ENCODE measurements at places on chromosomes 12 and 14.

DNA sequence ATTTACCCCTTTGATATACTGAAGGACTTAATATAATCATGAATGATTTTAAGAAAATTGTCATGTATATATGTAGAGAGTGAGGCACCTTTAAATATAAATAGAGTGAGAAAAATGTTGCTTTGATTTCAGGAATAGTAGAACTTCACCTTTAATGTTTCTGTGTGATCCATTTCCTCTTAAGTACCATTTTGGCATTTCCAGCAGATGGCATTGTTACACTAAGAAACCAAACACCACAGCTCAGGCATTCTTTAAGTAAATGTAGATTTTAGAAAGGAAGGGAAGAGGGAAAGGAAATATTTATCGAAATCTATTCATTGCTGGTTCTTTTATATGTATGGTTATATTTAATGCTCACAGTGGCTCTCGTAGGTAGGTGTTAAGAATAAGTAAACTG is 556.7 kb upstream of the FBXO33 start:
- DNase-seq = no peak

DNA sequence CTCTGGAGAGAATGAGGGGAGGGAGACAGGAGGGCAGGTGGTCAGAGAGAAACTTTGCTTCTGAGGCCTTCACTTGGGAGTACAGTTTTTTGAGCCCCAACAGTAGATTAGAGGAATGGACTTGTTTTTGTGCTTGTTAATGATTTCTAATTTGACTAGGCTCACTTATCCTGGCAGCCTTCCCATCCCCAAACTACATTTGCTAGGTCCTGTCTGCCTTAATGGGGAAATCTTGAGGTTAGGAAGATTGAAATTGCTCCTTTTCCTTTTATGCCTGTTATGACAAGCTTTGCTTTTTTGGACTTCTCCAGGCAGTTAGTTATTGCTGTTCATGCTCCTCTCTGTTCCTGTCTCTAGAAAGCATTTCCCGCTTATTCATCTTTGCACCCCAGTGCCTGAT is 37.7 kb downstream of the SYNE2 start:
- no peak for DNase-seq

DNA sequence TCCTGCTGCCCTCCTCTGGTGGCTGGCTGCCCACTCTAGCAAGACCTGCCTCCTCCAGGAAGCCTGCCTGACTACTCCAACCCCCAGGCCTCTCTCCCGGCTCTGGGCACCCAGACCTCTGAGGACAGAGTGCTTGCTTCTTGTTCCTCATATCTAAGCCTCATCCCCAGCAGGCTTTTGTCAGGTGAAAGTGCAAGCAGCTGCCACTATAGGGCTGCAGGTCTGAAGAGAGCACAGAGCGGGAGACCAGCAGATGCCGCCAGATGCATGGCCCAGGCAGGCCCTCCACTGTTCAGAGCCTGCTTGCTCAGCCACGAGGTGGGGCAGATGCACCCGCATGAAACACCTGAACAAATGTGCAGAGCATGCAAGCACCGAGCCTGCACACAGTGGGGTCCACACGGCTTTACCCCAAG is 73.0 kb downstream of the SERPINA3 start:
- no peak for DNase-seq

DNA sequence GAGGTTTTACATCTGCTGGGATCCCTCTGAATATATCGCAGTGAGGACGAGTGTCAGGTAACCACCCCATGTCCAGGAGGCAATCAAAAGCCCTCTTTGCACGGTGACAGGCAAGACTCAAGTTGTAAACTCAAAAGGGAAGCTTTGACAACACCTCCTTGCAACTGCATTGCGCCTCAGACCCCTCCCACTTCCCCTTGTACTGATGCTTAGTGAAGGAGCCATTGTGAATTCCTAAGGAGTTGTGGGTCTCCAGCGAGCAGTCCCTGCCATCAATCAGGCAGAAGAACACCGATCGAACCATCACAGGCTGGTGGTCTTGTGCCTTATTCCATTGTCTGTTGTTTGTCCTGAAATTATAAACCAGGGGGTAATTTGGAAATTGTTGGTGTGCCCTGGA is 112.6 kb downstream of the CCDC60 start:
- no peak for DNase-seq

DNA sequence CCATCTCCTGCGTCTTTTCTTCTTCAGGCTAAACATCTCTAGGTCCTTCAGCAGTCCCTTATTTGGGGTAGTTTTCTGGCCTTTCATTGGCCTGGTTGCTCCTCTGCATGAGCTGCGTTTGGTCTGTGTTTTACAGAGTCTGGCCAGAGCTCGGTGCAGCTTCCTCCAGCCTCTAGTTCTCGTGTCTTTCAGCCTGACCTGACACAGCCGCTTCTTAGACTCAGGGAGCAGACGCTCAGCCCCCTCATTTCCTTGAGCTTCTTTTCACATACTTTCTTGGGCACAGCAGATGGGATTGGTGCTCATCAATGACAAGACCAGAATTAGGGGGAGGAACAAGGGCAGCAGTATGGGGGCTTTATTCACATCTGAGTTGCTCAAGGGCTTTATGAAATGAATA is 13.6 kb upstream of the GSG1 start:
- no peak for DNase-seq

DNA sequence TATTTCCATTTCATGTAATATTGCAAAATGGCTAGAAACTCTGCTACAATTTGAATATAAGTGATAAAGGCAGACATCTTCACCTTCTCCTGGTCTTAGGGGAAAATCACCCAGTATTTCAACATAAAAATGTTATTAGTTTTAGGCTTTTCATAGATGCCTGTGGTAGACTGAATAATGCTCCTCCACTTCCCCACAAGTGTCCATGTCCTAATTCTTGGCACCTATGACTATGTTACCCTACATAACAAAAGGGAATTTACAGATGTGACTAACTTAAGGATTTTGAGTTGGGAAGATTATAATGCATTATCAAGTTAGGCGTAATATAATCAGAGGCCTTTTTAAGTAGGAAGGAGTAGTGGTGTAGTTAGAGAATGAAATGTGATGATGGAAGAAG is 196.4 kb downstream of the TMTC3 start:
- DNase-seq = no peak

- no peak for DNase-seq
Observed at GRCh38 chr12:31007153-31007495, 66.5 kb upstream of the DDX11 start.

- no peak for DNase-seq
Observed at GRCh38 chr12:58819345-58819744, 101.0 kb downstream of the LRIG3 start.

- no peak for DNase-seq
Observed at GRCh38 chr12:34402228-34402898, 380.1 kb downstream of the ALG10 start.

GRCh38 chr14:102085948-102086708 is 716 bp downstream of the HSP90AA1 start:
- no peak for DNase-seq

DNA sequence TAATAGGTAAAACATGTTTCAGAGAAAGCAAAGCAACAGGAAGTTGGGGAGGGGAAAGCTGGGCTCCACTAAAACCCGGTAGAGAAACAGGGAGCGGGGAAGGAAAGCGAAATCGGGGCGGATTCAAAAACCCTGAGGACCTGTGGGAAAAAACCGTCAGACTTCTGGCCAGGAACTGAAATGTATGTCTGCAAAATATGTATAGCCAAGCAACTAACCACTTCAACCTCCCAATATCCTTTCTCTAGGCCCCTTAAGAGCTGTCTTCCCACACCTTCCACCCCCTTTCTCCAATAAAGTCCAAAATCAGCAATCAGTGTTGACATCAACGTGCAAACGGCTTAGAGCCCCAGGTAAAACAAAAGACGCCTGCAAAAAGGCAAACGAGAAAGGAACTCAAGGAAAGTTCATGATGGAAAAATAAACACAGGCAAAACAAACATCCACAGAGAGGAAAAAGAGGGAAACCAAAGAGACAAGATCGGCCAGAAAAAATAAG is 32.8 kb downstream of the SIX1 start:
- DNase-seq = no peak

DNA sequence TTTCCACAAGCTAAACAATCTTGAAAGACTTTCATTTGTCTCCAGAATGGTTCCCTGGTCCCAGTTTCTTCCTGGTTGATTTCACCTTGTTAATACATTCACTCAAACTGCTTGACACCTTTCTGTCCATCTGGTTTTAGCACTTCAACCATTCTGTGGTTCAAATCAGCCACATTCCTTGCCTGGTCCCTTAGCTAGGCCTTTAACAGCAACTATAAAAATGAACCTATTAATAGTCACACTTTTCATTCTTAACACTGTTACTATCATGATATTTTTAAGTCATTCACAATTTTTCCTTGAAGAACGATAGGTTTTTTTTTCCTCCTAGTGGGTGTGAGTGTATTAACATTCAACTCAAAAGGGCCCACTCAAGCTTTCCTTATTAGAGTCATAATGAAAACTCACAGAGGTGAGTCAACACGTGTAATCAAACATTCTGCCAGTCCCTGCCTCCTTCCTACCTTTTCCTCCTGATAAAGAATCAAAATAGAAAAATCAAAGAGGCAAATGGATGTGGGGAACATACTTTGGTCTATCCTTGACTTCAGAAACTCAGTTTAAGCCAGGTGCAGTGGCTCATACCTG is 34.4 kb upstream of the CCNT1 start:
- no peak for DNase-seq

GRCh38 chr12:105843986-105844760 is 294.6 kb downstream of the NUAK1 start:
- DNase-seq = no peak

GRCh38 chr12:92077530-92077929 is 68.1 kb downstream of the BTG1 start:
- no peak for DNase-seq

- no peak for DNase-seq
Observed at GRCh38 chr12:25813843-25814242, 144.6 kb upstream of the RASSF8 start.

GRCh38 chr12:94987801-94988200 is 15.7 kb downstream of the NDUFA12 start:
- no peak for DNase-seq

DNA sequence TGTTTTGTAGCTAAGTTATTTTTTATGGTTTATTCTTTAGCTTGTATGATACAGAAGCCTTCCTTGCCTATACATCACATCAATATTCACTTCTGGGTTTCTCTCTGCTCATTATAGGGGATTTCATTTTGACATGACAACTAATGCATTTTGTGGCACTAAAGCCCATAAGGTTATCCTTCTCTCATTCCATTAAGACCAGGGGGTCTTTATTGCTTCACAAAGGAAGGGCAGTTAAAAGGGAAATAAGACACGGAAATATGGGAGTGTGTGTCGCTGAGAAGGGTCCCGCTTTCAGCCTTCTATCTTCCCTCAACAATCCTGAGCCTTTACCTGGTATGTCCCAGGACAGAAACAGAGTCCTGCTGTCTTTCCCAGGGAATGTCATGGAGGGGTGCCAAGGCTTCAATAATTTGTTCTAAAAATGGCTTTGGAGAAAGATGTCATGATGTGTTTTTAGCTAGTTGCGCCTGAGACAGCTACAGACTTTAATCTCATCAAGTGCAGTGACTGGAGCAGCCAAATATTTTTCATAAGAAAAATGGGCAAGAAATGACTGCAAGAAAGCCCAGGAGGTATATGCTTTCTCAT is 1145.4 kb upstream of the TMEM132C start:
- DNase-seq = no peak

DNA sequence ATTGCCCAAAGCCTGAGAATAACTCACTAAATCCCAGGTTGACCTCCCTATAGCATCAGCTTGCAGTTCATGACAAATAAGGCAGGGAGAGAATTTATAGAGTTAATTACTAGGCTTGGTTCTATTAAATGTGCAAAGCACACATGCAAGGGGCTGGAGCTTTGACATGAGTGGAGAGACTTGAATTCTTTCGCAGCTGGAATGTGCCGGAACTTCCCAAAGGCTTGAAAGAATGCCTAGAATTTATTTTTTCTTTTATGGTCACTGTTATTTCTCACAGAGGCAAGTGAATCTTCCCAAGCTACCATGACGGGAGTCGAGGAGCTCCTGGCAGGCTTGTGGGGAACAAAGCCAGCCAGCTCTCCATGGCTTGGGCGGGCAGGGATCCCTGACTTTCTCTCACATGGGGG is 95.5 kb upstream of the USP44 start:
- DNase-seq = no peak

DNA sequence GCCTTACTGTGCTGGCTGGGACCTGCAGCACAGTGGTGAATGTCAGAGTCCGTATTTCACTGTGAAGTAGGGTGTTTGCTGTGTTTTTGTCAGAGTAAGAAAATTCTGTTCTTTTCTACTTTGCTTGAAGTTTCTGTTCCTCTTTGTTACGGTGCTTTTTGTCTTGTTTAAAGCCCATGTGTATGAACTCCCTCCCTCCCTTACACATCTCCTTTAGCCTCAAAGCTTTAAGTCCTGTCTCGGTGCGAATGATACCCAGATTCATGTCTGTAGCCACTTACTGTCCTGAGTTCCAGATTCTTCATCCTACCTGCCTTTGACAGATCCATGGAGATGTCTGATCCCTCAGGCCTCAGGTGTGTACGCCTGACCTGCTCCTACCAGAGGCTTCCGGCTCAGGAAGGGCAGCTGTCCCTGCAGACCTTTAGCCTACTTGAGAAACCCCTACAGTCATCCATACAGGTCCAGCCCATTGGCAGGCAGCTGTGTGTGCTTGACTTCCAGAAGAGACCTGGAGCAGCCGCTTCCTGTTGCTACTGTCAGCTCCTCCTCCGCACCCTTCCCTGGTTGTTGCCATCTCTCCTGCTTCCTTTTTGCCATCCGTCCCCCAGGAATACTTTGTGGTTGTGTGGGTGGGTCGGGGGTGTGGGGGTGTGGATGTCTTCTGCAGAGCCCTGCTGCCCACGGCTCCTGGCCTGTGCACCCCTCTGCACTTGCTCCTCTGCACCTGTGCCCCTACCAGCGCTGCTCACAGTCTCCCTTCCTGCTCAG is 72.9 kb downstream of the DDX51 start:
- no peak for DNase-seq

DNA sequence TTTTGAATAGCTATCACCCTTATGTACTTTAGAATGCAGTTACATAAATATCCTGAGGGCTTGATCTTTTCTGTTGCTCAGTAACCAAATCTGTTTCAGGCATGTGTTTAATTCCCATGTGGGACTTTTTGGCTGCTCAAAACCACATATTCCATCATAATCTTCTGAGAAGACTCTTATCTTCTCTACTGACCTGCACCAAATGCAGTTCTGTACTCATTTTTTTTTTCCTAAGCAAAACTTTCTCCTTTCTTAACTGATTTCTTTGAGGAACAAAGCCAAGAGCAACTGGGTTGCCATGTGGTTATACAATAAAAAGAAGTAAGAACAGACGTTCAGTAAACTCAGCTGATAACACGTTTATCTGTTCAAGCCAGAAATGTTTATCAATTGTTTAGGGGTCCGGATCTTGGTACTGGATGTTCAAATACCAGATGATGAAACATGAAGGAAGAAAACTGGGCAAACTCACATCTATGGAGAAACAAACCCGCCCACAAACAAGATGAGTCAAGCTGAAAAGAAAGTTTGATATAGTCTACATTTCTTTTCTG is 50.1 kb downstream of the TMEM132C start:
- no peak for DNase-seq

- no peak for DNase-seq
Observed at GRCh38 chr12:54141431-54142113, 47.2 kb downstream of the SMUG1 start.

DNA sequence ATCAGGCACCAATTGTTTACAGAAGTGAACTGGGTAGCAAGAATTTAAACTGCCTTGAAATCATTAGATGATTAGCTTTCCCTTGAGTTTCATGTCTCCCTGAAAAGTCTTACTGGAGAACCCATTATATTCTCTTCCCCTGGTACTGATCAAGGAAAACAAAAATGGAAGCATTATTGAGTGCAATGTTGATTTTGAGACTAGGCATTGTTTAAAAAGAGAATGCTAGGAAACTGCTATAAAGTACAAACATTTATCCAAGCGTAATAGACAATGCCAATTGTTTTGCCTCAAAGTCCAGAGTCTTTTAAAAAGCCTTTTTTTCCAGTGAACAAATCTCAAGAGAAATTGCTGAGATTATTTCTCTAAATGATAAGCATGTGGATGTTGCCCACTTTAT is 197.0 kb downstream of the CCER1 start:
- DNase-seq = no peak
